ENCODE measurements at places on chromosomes 6 and 20. TPM values are rescaled to one million over a fixed set of nuclear protein-coding genes. Genes with fewer than 3 reads are reported as not detected.

TMEM200A gene
- total RNA-seq = 4.8 TPM

UNC93A gene
- total RNA-seq = not detected

DNA sequence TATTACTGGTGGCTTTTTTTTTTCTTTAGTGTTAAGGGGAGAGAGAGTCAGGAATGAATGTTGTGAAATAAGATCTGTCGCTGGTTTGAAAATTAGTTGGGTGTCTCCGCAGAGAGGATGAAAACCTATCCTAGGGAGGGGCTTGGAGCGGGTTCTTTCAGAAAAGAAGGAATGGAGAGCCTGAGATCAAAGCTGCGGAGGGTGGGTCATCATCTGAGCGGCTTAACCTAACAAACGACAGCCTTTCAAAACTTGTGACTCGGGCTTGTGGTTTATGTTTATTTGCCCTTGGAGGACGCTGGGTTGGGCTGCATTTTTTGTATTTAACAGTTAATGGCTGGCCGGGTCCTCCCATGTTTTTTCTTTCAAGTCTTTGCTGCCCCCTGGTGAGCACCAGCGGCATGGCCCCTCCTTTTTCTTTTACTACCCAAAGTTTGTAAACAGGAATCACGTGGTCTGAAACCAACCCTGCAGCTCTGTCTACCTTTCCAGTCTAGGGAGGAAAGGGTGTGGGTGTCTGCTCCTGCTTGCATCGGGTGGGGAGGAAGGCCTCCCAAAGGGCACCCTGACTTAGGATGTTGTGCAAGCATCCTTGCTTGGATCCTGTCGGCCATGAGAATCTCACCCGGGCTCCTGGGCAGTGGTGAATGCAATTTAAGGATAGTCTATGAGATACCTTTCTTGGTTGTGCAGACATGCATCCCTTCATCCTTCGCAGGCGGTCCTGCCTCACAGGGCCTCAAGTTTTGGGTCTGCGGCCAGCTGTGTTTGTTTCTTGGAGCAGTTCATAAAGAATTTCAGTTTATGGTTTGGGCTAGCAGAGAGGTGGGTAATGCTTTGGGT lies 2.2 kb downstream of the PIM1 start:
- DNase-seq = peak; percentile 92

DNA sequence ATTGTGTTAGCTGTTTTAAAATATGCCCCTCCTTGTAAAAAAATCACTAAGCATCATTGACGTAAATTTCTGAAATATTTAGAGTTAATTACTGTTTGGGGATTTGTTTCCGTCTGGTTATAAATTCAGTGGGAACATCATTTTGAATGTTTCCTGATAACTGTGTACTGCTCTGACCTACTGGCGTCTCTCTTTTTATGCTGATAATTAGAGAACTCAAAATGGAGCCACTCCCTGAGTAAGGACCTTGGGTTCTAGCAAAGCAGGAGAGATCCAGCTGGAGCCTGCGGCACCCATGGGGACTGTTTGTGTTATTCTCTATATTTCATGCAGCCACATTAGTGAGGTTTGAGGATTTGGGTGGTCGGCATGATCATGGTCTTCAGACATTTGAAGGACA lies 124.9 kb downstream of the SOBP start:
- DNase-seq = no peak

- DNase-seq = no peak
Measured at GRCh38 chr6:128892079-128892478, 9.1 kb downstream of the LAMA2 start.

DNA sequence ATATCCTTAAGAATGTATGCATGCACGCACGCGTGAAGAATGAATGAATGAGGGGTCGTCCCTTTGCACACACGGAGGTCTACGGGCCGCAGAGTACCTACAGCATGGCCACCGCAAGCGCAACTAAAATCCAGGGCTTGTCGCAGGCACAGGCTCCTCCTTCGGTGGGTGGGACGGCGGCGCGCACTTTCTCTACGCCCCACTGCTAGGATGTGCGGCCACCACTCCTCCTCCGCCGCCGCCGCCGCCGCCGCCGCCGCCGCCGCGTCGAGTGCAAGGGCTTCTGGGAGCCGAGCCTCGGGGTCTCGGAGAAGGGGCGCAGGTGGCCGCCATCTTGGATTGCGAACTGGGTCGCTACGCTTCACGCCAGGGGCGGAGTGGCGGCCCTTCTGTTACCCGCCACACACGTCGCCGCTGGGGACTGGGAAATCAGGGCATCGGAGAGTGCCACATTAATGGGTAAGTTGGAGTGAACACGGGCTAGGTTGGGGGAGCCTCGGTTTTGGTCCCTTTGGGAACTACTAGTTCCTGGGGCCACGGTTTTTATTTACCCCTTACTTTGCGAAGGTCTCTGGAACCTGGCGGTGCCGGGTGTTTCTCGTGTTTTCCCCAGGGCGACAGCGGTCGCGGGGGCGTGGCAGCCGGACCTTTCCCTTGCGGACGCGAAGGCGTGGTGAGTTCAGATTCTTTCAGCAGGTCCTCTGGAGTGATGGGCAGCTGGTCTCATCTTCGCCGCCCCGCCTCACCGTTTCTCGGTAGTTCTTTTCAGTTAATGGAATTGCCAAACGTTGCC lies at the start of gene KPNA5:
Gene KPNA5 (plus strand): TSS at position 332 of the 793 bp plus-strand sequence. CDS start 124 bp downstream, at position 456.
- peak; percentile 83 for DNase-seq

DNA sequence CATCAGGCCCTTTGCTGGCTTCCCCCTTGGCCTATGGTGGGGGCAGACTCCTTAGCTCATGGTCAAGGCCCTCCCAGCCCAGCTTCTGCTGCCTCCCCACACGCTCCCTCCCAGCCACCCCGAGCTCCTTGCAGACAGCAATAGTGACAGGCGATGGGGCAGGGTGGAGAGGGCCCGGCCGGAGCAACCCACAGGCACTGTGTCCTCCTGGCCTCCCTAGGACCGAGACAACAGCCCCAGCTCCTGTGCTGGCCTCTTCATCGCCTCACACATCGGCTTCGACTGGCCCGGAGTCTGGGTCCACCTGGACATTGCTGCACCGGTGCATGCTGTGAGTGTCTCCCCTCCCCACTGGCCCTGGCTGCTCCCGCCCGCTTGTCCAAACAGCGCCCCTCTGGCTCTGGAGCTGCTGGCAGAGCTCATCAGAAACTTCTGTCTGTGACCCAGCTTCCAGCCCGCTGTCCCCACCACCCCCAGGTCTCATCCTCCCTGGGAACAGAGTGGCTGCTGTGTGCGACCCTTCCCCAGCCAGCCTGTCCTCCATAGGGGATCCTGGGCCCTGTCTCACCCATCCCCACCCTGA lies 21.8 kb downstream of the NPEPL1 start:
- peak; percentile 36 for DNase-seq

- no peak for DNase-seq
Measured at GRCh38 chr20:20466341-20466879, 98.5 kb downstream of the INSM1 start.

DNA sequence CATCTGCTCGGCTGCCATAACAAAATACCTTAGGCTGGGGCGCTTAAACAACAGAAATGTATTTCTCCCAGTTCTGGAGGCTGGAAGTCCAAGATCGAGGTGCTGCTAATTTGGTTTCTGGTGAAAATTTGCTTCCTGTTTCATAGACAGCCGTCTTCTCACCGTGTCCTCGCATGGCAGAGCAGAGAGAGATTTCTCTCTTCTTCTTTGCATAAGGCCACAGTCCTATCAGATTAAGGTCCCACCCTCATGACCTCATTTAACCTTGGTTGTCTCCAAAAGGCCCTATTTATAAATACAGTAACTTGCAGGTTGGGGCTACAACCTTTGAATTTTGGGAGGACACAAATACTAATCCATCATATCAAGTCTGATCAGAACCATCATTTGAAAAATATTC lies 544.3 kb downstream of the KIF16B start:
- no peak for DNase-seq

- no peak for DNase-seq
Measured at GRCh38 chr6:8947900-8948299, 512.6 kb upstream of the SLC35B3 start.

DNA sequence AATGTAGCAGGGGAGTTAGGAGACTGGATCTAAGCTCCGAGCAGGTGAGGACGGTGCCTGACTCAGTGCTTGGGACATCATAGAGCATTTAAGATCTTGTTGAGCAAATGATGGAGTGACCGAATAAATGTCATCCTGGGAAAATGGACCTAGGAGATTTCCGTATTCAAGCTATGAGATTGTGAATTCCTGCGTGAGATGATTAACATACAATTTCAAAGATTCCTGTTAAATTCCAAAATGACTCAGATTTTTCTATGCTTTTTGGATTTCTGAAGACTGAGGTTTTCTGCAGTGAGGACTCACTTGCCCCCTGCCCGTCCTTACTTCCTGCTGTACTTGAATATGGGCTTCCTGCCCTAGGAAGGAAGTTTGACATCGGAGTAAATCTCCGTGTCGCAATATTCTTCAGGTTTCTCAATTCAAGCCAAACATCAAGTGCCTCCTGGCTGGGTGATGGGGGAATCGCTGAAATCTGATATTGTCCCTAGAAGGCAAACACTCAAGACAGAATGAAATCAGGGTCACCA lies 5.2 kb downstream of the SYTL3 start:
- no peak for DNase-seq

- no peak for DNase-seq
Measured at GRCh38 chr6:72321788-72322187, 300.1 kb upstream of the KCNQ5 start.

DNA sequence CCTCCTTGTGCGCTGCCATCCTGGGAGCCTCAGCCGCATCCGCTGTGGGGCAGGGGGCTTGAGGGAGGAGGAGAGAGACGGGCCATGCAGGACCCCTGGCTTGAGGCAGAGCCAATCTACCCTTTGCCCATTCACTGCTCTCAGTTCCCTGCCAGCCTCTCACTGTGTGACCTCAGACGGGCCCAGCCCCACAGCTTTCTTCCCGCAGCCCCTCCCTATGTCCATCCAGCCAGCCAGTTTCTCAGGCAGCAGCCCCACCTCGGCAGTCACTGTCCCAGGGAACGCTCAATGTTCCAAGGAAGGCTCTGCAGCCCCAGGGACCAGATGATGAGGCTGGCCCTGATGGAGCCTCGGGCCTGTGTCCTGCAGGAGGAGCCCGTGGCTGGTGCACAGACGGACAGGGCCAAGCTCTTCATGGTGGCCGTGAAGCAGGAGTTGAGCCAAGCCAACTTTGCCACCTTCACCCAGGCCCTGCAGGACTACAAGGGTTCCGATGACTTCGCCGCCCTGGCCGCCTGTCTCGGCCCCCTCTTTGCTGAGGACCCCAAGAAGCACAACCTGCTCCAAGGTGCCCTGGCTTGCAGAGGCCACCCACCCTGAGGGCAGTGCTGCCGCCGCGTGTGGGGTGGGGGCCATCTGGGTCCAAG lies 3.9 kb upstream of the TNFRSF6B start:
- no peak for DNase-seq

NRSN1 gene
- not detected for total RNA-seq

GRCh38 chr6:44649365-44650025 lies 262.0 kb downstream of the CDC5L start:
- no peak for DNase-seq

DNA sequence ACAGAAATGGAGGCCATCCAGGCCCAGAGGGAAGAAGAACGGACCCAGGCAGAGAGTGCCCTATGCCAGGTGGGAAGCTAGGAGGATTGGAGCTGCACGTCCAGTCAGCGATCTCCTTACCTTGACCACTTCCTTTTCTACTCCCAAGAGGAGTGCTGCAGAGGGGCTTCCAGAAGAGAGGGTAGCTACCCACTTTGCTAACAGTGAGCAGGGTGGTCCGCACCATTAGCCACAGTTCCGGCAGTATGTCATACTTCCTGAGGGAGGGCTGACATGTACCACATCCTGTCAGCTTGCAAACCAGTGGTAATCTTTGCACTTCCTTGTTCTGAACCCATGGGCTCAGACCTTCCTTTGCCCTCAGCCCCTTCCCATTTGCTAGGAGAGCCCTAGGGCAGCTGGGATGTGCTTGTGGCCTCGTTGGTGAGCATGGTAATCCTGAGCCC lies 35.4 kb downstream of the CEP250 start:
- no peak for DNase-seq

DNA sequence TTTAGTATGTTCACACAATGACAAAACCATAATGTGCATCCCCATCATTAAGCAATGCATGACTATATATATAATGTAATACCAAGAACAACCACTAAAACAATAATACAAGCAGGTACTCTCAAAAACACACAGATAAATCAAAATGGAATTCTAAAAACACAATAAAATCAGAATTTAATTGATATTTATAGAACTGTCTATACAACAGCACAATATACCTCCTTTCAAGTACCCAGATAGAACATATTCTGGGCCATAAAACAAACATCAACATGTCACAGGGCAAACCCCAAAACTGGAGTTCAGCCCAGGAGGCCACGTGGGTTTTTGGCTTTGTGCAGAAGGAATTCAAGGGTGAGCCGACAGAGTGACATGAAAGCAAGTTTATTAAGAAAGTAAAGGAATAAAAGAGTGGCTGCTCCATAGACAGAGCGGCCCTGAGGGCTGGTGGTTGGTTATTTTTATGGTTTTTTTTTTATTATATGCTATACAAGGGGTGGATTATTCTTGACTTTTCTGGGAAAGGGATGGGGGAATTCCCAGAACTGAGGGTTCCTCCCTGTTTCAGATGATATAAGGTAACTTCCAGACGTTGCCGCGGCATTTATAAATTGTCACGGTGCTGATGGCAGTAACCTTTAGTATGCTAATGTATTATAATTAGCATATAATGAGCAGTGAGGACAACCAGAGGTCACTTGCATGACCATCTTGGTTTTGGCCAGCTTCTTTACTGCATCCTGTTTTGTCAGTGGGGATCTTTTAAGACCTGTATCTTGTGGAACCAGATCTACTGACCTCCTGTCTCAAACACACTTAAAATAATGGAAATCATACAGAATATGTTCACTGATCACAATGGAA lies 5.6 kb downstream of the RAB23 start:
- peak; percentile 29 for DNase-seq

DNA sequence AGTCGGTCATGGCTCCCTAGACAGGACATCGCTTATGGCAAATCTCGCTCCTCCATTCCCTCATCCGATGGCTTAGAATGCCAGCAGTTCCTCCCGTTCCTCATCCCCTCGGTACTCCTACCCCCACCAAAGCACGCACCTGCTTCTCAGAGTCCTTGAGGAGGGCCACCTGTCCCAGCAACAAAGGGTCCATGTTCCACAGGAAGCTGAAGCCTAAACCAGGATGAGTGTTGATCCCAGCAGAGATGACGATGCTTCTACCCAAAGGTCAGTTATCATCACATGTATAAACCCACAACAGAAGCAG lies 111.2 kb downstream of the THBS2 start:
- no peak for DNase-seq

DNA sequence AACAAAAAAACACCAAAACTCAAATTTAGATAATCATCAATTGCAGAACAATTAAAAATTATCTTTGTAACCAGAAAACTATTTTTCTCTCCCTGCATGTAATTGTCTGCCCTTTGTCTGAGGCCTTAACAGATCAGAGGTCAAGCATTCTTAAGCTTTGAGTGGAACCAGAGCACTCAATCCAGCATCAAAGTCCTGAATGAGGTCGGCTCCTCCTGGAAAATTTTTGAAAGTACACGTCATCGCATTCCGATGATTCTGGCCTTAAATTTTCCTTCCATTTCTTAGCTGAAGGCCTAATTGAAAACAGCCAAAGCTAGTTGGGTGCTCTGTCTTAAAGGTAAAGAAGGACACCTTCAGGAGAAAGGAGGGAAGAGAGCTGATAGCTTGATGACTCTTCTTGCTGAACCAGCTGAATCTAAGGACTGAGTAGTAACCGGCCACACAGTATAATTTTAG lies 510.2 kb upstream of the SULF2 start:
- DNase-seq = peak; percentile 43

All from breast epithelium (tissue), 4 donors.